ENCODE measurements at places on chromosomes 2 and 18.
A peak's percentile ranks its signal among the peaks of the same experiment; 100 is the strongest.

DNA sequence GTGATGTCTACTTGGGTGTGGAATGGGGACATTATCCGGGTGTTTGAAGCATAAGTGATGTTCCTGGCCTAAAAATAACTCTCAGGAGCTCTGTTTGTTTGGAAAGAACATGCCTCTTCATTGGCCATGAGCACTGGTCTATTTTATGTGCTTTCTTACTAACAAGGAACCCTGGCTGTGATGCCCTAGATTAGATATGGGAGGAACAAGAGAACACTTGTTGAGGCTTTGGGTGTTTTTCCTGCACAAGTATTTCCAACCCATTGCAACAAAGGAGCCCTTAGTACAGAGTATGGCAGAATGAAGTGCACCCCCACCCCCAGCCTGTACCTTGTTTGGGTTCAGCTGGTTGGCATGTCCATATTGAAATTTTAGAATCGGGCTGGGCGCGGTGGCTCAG, 95.9 kb downstream of the SLC4A3 start:
- no peak for DNase-seq

DNA sequence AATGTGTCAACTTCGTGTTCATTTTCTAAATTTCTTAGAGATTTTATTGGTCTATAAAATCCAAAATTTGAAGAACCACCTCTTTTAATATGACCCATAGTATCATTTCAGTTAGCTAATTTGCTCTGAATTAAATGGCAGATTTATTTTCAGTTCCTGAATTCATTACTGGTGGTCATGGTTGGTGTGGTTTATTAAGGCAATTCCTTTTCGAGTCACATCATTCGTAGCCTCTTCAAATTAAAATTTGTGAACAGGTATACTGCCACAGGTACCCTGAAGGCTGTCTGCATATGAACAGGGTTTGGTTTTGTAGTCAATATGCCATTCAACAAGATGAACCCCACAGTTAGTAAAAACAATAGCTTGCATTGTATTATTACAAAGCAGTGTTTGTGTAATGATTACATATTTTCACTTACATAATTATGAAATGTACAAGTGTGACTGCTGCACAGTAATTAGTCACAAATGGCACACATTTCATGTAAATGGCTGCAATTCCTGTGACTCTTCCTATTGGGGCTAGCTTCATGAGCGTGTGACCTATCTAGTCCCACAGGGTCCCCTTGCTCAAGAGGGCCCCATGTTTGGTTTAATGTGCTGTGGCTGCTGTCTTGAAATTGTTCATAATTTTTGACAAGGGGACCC, 48.9 kb downstream of the CDC42EP3 start:
- DNase-seq = no peak

- DNase-seq = no peak
Measured at GRCh38 chr2:215658635-215659305, 222.9 kb upstream of the FN1 start.

DNA sequence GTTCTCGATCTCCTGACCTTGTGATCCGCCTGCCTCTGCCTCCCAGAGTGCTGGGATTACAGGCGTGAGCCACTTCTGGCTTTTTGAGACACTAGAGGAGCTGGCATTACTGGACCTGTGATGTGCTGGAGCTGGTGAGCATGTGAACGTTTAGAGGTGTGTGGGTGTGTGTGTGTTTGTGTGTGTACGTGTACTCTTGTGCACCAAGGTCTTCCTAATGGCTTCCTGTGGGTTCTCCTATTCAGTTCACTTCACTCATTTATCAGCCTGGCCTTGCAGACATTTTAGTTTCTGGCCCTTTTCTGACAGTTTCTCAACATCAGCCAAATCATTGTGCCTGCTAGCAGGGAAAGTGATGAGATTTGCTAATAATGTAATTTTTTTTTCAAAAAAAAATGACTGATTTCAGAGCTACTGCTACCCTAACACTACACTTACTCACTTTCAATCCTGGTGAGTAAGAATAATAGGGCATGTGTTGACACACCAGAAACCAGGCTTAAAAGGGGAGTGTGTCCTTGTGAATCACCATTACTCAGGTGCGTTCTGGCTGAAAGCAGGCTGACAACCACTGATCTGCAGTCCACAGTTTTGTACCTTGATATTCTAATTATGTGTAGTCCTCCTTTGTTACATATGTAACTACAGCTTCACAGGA, 41.0 kb upstream of the ACTR3 start:
- DNase-seq = no peak

GRCh38 chr2:205975082-205975949, 110.7 kb downstream of the INO80D start:
- DNase-seq = peak; percentile 59

DNA sequence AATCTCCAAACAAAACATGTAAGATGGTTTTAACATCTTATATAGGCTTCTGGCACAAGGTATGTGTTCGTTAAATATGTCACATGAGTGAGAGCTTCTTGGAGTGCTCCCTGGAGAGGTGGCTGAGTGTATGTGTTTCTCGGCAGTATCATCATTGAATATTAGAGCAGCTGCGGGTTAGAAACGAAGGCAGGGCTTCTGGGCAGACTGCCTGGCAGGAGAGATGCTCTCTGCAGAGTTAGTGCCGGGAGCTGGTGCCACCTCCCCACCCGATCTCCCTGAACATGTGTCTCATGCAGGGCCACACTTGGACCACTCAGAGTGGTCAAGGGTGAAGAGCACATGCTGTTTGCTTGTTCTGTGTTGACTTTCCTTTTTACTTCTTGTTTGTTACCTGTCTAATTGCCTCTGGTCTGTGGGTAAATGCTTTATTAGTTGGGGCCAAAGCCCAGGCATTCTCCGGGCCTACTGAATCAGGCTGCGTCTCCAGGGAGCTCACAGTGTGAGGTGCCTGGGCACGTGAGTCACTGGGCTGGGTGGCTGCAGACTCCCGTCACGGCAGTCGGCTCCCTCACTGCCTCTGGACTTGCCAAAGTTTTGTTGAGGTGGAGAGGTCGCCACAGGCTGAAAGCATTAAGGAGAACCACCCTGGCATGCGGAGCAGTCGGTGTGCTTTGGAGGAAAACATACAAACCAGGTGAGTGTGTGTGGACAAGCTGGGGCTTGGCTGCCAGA, 246.6 kb downstream of the FHOD3 start:
- DNase-seq = no peak

GRCh38 chr18:79926306-79926705, 25.1 kb downstream of the SLC66A2 start:
- DNase-seq = no peak

DNA sequence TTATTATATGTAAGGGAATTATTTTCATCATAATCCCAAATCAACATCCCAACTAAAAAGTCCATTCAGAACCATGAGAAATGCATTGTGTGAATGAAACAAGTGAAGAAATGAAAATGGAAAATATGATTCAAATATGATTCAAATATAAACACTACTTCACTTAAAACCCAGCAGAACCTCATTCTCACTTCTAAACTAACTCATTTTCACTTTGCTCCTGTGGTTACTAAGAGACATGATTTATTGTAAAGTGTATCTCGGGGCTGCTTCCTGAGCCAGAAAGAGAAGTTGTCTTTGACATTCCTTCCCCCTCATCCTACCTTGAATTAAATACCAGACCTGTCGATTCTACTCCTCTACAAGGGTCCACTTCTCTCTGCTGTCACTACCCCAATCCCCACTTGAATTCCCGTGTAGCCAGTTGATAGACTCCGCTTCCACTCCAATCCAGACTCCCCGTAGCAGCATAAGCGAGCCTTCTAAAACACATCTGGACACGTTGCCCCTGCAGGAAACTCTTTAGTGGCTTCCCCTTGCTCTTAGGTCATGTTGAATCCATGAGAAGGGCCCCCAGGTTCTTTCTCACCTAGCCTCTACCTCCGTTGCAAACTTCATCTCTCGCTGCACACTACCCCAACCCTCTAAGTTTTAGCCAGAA, 697.0 kb upstream of the ID2 start:
- no peak for DNase-seq

- DNase-seq = no peak
Measured at GRCh38 chr2:75432761-75433361, 127.9 kb downstream of the EVA1A start.

DNA sequence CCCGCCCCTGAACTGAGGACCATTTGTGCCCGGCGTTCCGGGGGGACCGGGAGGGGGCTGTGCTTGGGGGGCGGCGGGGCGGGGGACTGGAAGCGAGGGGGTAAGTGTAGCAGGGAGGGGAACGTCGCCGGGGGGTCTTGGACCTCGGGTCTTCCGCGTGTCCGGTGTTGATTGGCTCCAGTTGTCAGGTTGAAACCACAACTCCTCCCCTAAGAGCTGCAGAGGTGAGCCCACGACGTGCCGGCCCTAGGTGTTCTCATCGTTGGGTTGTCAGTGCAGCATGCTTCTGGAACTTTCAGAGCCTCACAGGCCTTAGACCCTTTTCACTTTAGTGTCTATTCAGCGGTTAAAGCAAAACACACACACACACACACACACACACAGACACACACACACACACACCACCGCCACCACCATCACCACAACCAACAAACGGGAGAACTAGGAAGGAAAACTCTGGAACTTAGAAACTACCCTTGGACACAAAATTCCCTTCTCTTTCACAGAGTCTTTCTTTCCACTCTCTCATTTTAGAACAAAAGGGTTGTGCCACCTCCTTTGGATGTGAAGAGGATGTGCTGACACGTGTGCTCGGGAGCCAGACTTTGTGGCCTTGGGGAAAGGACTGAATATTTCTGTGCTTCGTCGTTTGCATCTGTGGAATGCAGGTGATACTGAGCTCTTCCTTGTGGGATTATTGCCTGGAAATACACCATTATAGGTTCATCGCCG, 6.7 kb upstream of the DLX2 start:
- no peak for DNase-seq

DNA sequence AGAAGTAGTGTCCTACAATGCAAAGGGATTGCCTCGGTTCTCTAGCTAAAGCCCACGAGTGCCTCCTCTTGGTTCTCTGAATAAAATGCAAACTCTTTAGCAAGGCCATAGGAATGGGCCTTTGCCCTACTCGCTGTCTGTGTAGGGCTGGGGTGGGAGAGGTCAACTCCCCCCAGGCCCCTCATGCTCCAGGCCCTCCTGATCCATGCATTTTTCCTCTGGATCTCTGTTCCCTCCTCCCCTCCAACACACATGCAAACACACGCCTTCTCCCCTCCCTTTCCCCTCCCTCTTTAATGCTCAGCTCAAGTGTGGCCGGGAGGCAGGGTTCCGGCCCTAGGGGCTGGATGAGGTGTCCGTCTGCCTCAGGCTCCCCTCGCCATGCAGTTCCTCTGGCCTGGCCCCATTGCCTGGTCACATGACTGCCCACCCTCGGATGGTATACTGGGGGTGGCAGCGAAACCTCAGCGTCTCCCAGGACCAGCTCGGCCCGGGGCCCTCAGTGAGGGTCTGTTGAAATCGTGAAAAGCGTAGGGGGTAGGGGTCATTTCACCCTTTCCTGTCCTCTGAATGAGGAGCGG, 14.9 kb upstream of the KLF11 start:
- no peak for DNase-seq

DNA sequence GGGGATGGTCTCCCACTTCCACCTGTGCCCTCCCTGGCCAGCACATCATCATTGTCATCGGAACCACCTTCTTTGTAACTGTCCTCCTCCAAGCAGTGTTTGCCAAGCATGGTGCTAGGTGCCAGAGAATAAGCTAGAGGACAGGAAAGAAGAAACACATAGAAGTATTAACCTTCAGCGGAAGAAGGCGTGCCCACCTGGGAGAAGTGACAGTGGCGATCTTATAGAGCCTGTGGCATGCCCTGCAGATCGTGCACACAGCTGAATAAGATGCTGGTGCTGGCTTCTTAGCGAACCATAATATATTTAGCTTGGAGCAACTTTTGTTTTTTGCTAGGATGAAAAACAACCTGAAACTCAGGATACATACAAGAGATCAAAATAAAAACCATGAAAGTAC, 148.0 kb downstream of the FAM210A start:
- no peak for DNase-seq

DNA sequence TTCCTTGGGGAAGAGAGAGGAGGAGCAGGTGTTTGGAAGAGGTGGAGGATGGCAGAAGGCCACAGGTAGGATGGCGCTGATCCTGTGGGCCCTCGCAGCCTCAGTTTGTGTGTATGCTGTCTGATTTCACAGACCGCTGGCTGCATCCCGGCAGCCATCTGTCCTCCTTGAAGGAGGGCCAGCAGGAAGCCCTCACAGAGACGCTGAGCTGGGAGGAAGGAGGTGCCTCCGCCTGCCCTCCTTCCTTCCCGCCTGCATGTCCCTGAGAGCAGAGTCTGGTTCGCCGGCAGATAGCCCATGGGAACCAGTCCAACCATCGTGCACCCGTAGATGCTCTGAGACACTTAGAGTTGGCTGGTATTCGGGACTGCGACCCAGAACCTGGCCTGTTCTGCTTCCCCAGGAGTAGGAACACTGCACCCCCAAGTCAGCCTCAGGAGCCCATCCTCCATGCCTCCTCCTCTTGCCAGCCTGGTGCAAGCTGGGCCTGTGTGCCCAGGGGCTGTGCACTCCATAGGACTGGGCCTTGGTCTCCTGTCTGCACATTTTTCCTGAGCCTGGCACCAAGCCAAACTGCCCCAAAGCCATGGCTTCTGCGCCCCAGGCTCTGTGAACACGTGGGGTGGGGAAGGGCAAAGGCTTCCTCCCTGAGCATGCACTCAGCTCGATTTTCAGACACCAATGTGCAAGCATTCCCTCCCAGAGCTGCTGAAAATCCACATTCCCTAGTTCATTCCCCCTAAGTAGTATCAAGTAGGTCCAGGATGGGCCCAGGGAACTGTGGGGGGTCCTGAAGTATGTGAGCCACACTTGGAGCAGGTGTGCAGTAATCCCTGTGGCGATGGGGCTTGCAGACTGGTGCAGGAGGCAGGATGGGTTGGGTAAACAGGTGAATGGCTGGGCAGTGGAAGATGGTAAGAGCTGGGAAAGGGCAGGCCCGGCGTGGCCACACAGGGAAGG, 115.6 kb downstream of the SEPTIN10 start:
- no peak for DNase-seq

GRCh38 chr18:77716282-77716681, 466.6 kb downstream of the GALR1 start:
- DNase-seq = no peak

- no peak for DNase-seq
Measured at GRCh38 chr2:159045545-159046454, 77.4 kb downstream of the TANC1 start.

GRCh38 chr2:161170958-161171932, 11.0 kb downstream of the TANK start:
- DNase-seq = no peak

DNA sequence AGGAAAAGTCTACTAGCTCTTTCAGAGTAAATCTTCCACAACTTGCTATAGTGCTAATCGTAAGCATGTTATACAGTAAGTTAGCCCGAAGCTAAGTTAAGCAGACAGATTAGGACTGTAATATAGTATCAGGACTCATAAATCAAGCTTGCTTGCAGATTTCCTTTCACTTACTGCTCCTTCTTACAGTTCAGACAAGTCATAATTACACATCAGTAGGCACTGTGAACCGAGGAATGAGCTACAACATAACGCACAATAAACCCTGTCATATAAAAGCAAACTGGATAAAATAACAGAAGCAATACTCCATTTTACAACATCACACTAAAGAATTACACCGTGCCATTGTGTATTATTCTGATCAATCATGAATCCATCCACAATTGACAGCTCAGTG, 832.6 kb upstream of the ZEB2 start:
- no peak for DNase-seq

- no peak for DNase-seq
Measured at GRCh38 chr2:17626986-17627385, 86.5 kb downstream of the VSNL1 start.

GRCh38 chr2:110124038-110124825, 8.6 kb upstream of the MALL start:
- DNase-seq = no peak

All from urinary bladder (tissue), 4 donors.